Lower leg skin (tissue), 4 donors: ENCODE measurements at places on chromosomes 3 and 15. TPM values are rescaled to one million over a fixed set of nuclear protein-coding genes. Genes with fewer than 3 reads are reported as not detected.

The MUSTN1 gene
- total RNA-seq, result 5.5 TPM

The ITIH1 gene
- total RNA-seq, result not detected

The CD200R1 gene
- not detected for total RNA-seq

The ZNF592 gene
- 18.4 TPM for total RNA-seq

The PDZRN3 gene
- total RNA-seq, result 13.9 TPM

The PLCB2 gene
- 3.2 TPM for total RNA-seq

The PAK6 gene
- total RNA-seq, result 60.9 TPM

The CFAP44 gene
- total RNA-seq, result 5.7 TPM

The LTK gene
- 0.46 TPM for total RNA-seq

The RBP2 gene
- total RNA-seq, result not detected

The H1-8 gene
- total RNA-seq, result not detected
